A172 (cell line): ENCODE measurements at places on chromosomes 11 and 22. TPM values are rescaled to one million over a fixed set of nuclear protein-coding genes. Genes with fewer than 3 reads are reported as not detected.

GRCh38 chr22:17888855-17889254, 114.6 kb upstream of the BID start:
- DNase-seq = no peak

ARHGAP20 gene
- not detected in 2 replicates for total RNA-seq

DNA sequence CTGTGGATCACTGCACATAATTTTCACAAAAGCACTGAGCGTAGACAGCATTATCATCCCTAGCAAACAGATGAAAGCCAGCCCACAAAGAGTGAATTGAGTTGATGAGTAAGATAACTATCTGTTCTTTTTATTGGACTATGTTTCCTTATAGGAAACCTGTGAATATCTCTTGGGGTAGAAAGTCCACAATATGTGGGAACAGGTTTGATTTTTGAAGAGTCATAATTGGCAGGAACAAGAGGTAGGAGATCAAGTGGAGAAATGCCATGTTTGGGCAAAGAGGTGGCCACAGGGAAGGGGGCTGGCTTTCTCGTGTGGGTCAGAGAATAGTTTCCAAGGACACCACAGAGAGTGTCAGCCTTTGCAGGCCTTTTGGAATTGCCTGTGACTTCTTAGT, 23.9 kb downstream of the OR51E2 start:
- no peak for DNase-seq

GRCh38 chr11:58526721-58527120, 18.8 kb upstream of the OR5B21 start:
- no peak for DNase-seq

DNA sequence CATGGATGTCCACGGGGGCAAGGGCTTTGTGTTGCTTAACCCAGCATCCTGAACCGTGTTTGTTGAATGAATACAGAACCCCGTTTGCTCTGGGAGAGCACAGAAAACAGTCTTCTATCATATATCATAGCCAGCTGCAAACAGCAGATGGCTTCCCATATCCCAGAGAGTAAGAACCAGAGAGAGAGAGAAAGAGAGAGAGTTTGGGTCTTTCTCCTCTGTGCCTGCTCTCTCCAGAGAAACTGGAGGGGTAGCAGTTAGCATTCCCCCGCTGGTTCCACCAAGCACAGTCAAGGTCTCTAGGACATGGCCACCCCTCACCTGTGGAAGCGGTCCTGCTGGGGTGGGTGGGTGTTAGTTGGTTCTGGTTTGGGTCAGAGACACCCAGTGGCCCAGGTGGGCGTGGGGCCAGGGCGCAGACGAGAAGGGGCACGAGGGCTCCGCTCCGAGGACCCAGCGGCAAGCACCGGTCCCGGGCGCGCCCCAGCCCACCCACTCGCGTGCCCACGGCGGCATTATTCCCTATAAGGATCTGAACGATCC, 440 bp upstream of the TIMP3 start:
- DNase-seq = no peak

ART1 gene
- not detected in 2 replicates for total RNA-seq

- no peak for DNase-seq
Measured at GRCh38 chr11:123330471-123330870, 99.6 kb upstream of the GRAMD1B start.

GRCh38 chr22:49951986-49952896, 8.3 kb upstream of the PIM3 start:
- DNase-seq = peak; percentile 61

- no peak for DNase-seq
Measured at GRCh38 chr22:48827904-48828555, 999.6 kb downstream of the BRD1 start.

RIMBP3B gene
- total RNA-seq = 0.02 and 0.65 TPM in 2 replicates

DNA sequence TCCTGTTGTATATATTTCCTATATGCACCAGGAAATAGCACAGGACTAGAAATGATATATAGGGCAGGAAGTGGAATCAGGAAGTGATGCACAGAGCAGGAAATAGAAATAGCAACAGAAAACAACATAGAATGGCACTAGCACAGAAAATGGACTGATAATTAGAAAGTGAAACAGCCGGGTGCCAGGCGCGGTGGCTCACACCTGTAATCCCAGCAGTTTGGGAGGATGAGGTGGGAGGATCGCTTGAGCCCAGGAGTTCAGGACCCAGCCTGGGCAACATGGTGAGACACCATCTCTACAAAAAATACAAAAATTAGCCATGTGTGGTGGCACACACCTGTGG, 10.0 kb upstream of the RELT start:
- no peak for DNase-seq

SUSD2 gene
- total RNA-seq = 1.1 and 2.6 TPM in 2 replicates

DNA sequence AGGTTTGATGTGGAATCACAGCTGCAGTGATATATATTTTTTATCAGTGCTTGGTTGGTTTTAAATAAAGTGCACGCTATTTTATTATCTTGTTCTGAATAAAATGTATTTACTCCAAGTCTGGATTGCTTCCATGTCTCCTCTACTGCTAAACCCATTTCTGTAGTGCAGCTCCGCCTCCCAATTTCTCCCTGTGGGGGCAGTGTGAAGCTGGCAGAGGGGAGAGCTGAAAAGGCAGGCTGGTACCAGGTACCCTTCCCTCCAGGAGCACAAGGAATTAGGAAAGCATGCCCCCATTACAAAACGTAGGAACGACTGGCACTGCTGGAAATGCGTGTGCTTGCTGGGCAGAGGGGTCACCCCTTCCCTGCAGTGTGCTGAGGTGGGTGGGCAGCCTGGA, 934 bp upstream of the TMEM132A start:
- no peak for DNase-seq

MYBPC3 gene
- not detected in 2 replicates for total RNA-seq

DNA sequence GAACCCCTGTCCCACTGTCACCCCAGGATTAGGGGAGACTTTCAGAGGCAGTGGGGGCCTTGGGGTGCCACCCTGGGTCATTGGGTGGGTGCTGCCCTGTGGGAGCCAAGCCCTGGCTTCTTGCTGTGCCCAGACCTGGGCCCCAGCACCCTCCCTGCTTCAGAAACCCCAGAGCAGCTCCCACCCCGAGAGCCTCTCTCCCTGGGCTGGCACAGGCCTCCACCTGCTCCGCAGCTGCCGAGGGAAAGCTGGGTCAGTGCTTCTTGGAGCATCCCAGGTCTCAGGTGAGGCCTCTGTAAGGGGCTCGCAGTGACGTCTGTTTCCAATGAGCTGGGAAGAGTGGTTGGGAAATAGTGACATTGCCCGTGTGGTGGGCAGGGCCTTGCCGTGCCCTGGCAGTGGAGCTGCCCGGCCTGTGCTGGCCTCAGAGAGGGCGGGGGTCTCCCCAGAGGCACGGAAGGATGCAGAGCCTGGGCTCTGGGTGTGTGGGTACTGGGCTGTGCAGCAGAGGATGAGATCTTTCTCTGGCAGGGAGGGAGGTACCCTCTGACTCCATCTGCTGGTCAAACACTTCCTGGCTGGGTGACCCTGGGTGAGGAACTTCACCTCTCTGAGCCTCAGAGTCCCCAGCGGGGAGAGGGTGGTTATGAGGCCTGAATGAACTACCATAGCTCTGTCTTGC, 23.0 kb downstream of the C22orf23 start:
- DNase-seq = peak; percentile 18

MIOX gene
- total RNA-seq = not detected in 2 replicates

- peak; percentile 98 for DNase-seq
Measured at GRCh38 chr11:67354075-67355022, 1.0 kb upstream of the POLD4 start.

CARD18 gene
- not detected in 2 replicates for total RNA-seq

DNA sequence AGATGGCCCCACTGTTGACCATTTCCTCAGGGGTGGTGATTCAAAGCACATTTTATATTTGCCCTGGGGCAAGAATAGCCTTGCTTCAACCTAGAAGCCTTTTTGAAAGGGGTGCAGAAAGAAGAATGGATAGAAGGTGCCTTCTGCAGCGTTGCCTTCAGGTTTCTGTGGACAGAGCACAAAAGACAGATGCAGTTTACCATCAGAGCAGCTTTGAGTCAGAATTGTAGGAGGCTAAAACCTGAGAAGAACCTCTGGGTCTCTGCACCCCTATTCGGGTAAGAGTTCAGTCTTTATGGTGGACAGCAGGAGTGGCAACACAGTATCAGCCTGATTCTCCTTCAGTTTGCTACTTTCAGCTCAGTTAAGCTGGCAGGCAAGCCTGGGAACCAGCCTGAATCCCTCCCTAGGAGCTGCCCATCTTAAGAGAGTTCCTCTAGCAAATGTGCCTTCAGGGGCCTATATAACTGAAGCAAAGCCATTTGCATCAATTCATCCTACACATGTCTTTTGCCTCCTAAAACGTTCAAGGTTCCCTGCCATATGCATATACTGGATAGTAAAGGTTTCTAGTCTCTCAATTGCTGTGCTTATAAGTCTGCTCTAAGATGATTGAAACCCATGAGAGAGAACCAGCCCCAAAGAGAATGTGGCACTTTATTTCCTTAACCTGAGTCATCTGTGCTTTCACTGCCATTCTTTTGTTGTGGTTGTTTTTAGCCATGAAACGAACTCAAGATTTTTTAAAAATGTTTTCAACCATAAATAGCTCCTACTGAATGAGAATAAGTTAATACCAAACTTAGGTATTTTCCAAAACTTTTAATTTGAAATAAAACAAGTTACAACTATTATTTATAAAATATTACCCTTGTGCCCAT, 123.0 kb downstream of the TRIM44 start:
- peak; percentile 28 for DNase-seq

DNA sequence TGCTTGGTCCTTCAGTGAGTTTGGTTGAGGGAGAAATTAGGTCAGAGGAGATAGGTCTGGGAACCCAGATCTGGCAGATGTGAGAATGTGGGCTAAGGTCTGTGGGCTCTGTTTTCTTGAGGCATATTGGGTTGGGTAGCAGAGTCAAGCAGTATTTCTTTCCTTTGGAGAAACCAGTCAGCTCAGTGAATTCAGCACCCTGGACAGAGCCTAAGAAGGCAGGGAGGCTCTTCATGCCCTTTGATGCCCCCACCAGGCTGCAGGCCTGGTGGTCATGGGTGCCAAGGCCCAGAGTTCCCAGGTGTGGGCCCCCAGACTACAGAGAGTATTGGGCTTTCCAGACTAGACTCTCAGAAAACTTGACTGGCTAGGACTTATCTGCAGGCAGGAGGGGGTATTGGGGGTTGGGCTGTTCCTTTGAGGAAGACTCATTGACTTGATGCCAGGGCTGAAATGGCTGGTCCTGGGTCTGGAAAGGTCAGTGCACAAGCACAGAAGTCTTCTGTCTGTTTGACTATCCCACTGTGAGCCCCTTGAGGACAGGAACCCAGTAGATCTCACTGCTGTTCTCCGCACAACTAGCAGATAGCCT, 45.3 kb upstream of the NECTIN1 start:
- DNase-seq = no peak

CNTN5 gene
- total RNA-seq = 0.12 and 0.26 TPM in 2 replicates

- no peak for DNase-seq
Measured at GRCh38 chr11:116835042-116835772, 2.2 kb downstream of the APOA1 start.

- no peak for DNase-seq
Measured at GRCh38 chr11:89667001-89667400, 43.1 kb upstream of the TRIM77 start.

DNA sequence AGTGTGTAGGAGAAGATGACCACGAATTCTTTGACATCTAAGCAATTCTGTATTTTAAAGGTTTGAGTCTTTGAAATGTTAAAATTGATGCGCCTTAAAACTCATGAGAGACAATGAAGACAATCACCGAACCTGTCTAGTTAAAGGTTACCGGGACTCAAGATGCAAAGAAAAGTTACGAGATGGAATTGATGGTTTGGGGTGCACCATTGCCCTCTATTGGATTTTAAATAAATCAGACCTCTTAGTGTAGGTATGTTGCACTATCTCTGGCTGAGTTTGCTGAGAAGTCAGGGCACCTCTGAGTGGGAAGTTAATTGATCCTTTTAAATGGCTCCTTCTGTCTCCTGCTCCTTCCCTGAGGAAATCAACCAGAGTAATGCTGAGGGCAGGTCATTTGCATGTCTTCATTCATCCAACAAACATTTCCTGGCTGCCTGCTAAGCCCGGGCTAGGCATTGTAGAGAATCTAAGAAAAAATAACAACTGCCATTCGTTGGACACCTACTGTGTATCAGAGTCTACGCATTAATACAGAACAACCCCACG, 19.4 kb upstream of the TMA7B start:
- DNase-seq = no peak

GRCh38 chr11:67492801-67493547, 10.1 kb downstream of the AIP start:
- no peak for DNase-seq

DNA sequence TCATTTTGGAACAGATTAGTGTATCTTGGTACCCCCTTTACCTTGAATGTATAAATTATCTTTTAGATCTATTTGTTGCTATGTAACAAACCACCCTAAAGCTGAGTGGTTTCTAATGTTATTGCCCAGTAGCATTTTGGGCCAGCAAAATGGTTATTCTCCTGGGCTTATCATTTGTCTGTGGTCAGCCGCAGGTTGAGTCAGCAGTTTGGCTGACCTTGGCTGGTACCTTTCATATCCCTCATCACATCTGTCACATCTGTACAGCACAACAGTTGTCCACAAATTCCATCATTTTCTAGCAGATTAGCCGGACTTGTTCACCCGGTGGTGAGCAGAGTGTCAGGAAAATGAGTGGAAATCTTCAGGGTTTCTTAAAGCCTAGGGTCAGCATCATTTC, 588.5 kb upstream of the ARHGAP42 start:
- DNase-seq = peak; percentile 41

DNA sequence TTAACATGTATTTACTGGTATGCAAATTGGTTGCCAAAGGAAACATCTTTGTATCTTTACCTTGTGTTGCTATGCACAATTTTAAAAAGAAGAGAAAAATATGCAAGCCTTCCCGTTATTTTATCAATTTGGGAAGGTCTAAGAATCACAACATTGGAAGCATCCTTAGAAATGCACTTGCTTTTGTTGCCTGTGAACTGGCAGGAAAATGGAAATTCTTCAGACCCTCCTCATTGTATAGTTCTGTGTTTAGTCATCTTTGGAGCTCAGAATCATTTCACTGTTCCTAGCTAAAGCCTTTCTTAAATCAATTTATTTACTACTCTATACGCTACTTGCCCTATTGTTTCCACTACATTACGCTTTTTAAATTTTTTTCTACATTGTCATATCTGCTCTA, 574.5 kb downstream of the DLG2 start:
- no peak for DNase-seq

ACR gene
- total RNA-seq = not detected in 2 replicates

DNA sequence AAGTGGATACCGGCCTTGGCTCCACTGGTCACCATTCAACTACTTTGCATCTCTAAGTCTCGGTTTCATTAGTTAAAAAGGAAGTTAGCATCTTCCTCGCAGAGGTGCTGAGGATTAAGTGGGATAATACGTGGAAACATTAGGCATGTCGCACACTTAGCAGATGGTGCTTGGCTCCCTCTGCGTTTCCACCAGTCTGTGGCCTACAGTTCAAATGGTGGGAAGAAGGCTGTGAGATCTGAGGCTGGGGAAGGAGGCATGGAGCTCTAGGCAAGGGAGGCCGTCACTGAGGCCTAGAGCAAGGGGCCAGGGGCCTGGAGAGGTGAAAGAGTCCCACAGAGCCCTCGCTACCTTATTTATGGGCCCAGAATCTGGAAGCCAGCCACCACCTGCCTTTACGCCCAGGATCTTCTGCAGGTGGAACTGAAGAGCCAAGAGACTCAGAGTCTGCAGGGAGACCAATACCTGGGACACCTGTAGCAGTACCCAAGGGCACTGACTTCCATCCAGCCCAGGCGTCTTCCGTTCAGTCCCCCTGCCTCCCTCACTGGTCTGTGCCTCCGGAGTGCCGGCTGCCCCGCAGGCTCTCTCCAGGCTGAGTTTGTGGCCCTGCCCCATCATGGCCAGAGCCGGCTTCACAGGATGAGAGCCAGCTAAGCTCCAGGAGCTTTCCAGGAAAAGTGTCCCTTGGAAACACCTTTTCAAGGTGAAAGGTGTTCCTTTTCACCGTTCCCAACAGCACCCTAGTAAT, 66.1 kb upstream of the A4GALT start:
- no peak for DNase-seq

GRCh38 chr11:73641668-73642067, 4.7 kb upstream of the PLEKHB1 start:
- DNase-seq = no peak
